SHP77 (cell line): ENCODE measurements at places on chromosomes 12 and 14.

DNA sequence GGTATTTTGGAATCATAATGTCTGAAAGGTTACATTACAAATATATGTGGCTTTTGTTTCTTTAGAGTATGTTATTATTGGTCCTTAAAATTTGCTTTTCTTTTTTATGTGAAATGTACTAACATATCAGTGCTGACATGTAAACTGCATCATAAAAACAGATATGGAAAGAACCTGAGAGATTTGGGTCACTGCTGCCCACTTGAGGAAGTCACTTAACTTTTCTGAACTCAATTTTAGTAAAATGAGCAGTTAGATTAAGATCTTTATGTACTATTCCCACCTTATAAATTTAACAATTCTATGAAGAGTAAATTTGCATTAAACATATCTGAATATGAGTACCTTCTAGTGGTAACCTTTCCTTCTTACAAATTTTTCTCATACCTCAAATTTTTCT lies 7.5 kb downstream of the PTGR2 start:
- no peak for DNase-seq

GRCh38 chr12:18470251-18470650 lies 208.9 kb downstream of the PIK3C2G start:
- DNase-seq: no peak

DNA sequence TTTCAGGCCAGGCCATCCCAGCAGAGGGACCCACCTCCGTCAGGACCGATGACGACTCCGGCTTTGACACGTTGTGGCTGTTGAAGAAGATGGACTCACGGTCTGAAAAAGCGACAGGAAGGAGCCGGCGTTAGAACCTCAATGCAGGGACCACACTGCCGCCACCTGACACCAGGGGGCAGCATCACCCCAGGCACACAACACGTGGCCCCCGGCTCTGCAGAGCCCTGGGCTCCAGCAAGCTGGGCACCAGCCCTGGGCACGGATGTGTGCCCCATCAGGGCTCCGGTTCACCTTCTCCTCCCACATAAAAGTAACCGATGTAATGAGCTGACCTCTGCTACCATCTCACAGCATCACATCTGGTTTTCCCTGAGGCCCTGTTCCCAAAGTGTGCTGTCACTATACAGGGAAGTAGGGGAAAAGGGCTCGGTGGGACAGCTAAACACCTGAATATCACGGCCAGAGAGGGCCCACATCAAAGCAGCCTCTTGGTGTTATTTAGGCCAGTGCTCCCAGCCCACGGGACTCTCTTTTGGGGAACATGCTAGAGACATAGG lies 29.0 kb downstream of the CHGA start:
- peak; percentile 5 for DNase-seq

GRCh38 chr12:48351022-48351708 lies 446 bp upstream of the ZNF641 start:
- DNase-seq: no peak

DNA sequence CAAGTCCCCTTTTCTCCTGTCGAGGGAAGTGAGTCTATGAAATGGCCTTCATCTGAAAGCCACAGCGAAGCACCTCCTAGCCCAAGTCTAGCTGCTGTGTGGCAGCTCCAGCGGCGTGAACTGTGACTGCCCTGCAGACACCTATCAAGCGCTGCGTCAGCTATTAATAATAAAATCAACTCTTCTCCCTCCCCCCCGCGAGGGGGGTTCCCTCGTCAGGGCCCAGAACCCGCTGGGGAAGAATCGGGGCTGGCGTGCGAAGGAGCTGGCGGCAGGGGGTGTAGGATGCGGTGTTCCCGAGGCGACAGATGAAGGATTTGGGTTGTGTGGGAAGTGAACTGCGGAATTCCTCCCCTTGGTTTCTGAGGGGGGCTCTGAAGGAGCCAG lies 662 bp upstream of the ATP2A2 start:
- DNase-seq: peak; percentile 36

GRCh38 chr12:86723326-86723725 lies 467.1 kb upstream of the MGAT4C start:
- DNase-seq: no peak

GRCh38 chr12:113876160-113876559 lies 90.0 kb downstream of the RBM19 start:
- DNase-seq: no peak

DNA sequence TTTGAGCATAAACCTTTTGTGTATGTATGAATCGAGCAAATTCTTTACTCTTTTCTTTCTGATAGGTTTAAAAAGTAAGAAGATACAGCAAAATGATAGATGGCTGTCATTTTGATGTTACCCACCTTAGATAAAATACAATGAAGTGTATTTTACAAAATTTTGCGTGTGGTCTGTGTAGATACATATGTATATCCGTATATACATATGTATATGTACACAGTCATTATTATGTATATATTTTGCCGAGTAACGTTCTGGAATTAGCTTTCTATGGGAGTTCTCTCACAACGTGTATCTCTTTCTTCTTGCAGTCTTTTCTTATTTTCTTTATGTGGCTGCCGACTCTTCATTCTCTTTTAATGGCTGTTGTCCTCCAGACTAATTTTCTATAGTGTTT lies 32.4 kb upstream of the CHPT1 start:
- no peak for DNase-seq

GRCh38 chr12:119180380-119181040 lies 1.8 kb downstream of the HSPB8 start:
- no peak for DNase-seq

DNA sequence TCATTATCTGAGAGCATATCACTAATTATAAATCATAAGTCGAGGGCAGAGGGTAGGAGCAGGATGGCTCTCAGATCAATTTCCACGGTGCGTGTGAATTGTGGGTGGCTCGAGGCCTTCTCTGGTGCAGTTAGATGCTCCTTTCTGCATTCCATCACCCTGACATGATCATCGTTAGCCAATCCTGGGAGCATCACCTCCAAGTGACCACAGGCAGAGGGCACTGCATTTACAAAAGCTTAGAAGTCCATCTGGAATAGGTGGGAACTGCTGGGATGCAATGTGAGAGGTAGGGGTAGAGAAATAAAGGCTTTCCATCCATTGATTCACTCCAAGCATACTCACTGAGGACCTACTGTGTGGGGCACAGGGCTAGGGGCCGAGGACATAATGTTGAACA lies 538.2 kb upstream of the TBX3 start:
- no peak for DNase-seq

- peak; percentile 19 for DNase-seq
These were observed 11.3 kb downstream of the AMN start for GRCh38 chr14:102933618-102934231.

- DNase-seq: no peak
These were observed 95.2 kb downstream of the PRKCH start for GRCh38 chr14:61416591-61416990.

DNA sequence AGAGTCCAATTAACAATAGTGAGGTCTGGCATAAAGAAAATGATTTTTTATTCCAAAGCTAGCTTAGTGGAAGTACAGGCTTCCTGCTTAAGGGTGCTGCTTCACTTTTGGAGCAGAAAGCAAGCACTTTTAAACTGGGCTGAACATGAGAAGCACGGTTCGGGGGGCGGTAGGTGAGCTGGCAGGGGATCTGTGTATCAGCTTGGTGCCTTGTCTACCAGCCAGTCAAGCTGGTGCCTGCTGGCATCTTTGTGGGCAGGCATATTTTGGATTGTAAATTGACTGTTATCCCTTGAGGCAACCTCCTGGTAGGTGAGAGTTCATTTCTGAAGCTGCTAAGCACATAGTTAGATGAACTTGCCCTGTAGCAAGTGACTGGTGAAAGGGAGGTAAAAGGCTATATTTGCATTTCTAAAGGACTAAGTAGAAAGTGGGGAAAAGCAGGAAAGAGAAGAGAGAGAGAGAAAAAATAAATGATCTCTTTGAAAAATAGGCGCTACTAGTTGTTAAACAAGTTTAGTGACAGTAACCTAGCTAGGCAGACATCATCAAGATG lies 121.1 kb upstream of the SYT10 start:
- DNase-seq: no peak

- DNase-seq: no peak
These were observed 42.2 kb upstream of the NR2C1 start for GRCh38 chr12:95115641-95116040.

- no peak for DNase-seq
These were observed 43.6 kb downstream of the DYNC1H1 start for GRCh38 chr14:102007916-102008418.

- DNase-seq: peak; percentile 45
These were observed 1.0 kb downstream of the KLHL33 start for GRCh38 chr14:20434701-20435581.

- no peak for DNase-seq
These were observed 44.5 kb downstream of the EML5 start for GRCh38 chr14:88748288-88748687.

DNA sequence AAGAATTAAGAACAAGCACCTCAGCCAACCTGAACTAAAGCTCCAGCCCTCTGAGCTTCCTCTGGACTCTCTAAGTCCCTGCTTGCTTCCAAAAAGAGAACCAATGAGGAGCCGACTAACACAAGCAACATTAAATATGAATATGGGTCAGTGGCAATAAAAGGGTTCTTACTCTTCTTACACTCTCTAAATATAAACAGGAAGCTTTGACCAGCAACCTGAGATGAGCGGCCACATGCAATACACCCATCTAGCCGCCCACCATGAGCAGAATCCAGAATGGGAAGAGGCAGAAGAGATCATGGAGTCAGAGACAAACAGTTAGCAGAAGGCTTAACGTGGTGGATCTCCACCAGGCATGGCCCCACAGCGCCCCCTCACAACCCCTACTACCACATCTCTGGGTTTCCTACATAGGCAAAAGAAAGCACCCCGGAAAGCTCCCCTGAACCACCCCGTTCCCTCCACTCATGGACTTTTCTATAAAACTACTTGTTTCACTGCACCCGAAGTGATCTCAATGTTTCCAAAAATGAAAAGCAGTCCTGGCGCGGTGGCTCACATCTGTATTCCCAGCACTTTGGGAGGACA lies 59.4 kb downstream of the TTC7B start:
- peak; percentile 45 for DNase-seq

DNA sequence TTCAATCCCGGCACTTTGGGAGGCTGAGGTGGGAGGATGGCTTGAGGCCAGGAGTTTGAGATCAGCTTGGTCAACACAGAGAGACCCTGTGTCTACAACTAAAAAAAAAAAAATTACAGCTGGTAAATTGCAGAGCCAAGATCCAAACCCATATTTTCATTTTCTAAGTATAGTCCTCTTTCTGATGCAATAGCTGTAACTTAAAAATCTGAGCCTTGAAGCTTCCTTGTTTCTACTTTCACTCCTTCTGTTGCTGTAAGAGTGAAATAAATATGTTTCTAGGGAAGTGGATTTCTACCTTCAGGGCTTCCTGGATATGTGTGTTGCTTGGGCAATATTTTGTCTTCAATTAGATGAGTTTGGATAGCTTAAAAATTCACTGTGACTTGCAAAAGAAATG lies 42.0 kb upstream of the PRICKLE1 start:
- DNase-seq: no peak

DNA sequence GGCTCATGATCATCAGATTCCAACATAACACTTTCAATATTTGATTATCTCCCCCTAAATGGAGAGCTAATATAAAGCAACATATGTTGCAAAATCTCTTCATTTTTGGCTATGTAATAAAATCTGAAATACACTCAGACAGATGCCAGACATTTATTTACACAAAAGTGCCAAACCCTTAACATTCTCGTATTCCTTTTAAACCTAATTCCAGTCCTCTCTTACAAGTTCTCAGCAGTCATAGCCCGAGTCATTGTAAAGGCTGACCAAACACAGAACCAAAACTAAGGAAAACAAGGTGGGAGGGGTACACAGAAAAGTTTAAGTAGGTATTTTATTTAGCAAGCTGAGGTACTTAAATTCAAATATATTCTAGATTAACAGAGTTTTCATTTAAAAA lies 81.4 kb downstream of the LRP6 start:
- no peak for DNase-seq

GRCh38 chr12:52980096-52980649 lies 26.1 kb upstream of the EIF4B start:
- DNase-seq: no peak

- no peak for DNase-seq
These were observed 53.6 kb upstream of the RIN3 start for GRCh38 chr14:92459950-92460421.

GRCh38 chr14:61598980-61599379 lies 96.3 kb upstream of the HIF1A start:
- DNase-seq: peak; percentile 46

DNA sequence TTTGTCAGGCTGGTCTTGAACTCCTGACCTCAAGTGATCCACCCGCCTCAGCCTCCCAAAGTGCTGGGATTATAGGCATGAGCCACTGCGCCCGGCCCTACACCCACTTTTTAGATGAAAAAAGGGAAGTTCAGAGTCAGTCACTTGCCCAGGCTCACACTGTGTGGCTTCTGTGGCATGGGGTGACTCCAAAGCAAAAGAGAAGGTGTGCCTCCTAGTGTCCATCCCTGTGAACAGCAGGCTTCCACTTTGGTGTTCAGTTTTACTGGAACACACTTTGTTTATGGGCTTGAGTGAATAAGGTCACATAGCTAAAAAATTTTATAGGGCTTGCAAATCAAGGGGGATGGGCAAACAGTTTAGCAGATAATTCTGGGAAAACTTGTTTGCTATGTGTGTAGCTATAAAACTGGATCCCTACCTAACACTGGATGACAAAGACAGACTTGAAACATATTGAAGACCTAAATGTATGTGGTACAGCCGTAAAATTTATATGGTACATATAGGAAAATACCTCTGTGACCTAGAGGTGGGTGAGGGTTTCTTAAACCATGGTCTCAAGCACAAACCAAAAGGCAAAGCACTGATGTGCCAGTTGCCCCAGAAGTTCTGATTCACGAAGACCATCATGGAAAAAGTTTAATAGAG lies 54.9 kb downstream of the EID3 start:
- DNase-seq: peak; percentile 16

- DNase-seq: no peak
These were observed 45.0 kb upstream of the REP15 start for GRCh38 chr12:27651201-27651600.

DNA sequence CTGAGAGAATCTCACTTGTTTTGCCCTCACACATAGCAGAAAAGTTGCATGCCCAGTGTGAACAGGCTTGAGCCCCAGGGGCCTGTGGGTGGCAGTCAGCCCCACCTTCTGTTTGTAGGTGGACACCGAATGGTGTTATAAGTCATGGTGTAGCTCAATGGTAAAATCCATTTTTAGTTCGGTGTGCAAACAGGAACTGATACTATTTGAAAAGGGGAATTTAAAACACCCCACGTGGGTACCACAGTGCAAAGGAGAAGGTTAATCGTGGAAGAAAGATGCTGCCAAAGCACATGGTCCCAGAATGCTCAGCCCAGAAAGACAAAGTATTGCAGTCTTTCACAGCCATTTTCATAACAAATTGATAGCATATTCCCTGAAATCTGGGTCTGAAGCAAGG lies 71.8 kb upstream of the GZMB start:
- DNase-seq: no peak

GRCh38 chr12:132847363-132848356 lies 19.0 kb upstream of the GOLGA3 start:
- DNase-seq: no peak
